ENCODE measurements at places on chromosomes 2 and 18. TPM values are rescaled to one million over a fixed set of nuclear protein-coding genes. Genes with fewer than 3 reads are reported as not detected.

DNA sequence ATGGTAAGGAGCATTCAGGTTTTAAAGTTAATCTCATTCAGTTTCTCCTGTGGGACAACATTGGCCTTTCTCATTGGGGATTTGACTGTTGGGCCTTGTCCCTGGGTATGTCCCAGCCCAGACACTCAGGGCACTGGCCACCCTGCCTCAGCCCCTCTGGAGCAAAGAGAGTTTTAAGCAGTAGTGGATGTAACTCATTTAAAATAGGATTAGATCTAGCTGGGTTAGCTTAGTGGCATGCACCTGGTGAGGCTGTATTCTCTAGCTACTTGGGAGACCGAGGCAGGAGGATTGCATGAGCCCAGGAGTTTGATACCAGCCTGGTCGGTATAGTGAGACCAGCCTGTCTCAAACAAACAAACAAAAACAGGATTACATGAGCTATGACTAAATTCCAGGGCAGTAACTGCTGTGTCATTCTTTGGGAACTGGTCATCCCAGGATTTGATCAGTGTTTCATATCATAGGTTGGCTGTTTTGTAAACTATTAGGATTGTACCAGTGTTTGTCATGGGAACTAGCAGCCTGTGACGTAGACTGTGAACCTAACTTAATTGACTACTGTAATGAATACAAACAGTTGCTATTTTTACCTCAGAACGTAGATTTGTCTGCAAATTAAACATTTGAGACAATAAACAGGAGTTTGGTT lies 12.5 kb downstream of the INPP4A start:
- DNase-seq = peak; percentile 59

- DNase-seq = no peak
These were observed 27.9 kb downstream of the GLS start for GRCh38 chr2:190908532-190908931.

- peak; percentile 34 for DNase-seq
These were observed 680 bp downstream of the CTDSP1 start for GRCh38 chr2:218400167-218400929.

GRCh38 chr2:108616318-108616717 lies 82.0 kb downstream of the LIMS1 start:
- no peak for DNase-seq

DNA sequence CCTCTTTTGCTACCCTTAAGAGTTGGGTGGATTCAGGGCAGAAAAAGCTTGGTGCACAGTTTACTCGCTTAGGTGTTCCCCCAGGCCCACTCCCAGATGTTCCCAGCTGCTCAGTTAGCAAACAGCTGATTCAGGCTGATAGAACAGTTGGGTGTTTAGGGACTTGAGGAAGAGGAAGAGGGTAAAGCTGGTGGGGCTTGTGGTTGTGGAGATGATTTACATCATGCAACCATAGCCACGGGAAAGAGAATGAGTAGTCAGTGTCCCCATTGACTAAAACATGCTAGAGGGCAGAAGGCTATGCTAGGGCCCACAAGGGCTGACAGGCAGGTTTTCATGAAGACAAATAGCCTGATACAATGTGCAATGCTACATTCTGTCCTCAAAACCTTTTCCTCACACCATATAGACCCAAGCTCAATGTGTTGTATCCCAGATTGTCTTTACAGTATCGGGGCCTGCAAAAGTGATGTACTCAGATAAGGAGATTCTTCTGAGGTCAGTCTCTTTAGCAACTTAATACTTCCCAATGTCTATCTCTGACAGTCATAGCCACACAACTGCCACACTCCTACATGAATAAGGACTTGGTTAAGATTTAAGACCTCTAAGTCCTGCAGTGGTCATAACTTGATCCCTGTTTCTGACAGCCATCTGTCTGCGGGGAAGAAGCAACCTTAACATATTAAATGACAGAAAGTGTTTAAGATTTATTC lies 15.6 kb downstream of the COLEC12 start:
- no peak for DNase-seq

- no peak for DNase-seq
These were observed 84.2 kb downstream of the SLC8A1 start for GRCh38 chr2:40367652-40368051.

DNA sequence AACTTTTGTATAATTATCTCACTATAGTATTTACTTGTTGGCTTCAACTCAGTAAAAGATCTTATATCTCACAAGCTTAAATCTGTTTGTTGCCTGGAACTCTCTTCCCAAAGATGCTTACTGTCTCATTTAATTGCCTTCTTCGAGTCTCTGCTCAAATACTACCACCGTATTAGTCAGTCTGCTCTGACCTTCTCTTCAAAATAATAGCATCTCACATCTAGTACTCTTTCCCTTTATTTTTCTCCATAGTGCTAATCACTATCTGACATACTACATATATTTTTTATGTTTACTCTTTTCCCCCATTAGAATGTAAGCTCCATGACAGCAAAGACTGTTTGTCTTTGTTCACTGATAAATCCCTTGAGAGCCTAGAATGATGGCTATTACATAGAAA lies 10.6 kb upstream of the MPP4 start:
- DNase-seq = no peak

DNA sequence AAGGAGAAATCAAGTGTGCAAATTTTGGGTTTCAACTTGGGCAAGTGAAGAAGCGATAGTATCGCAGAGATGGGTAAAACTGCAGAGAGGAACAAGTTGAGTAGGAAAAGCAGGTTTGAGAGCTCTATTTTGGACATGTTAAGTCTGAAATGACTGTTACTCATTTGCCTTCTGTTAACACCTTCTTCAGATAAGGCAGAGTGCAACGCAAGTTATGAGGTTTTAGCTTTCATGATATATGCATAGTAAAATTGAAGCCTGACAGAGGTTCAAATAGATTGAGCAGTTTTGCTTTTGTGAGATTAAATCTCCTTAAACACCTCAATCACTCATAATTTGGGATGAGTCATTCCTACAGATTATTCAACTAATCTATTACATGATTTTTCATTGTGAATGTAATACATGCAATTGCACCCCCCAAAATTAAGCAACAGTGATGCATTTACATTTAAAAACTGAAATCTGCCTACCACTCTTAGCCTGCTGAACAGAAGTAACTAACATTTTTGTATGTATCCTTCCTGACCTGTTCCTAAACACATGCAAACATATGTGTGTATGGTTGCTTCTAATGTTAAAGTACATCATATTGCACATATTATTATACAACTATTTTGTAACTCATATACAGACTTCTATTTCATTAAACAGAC lies 575.4 kb downstream of the ARHGAP15 start:
- no peak for DNase-seq

- no peak for DNase-seq
These were observed 357.1 kb upstream of the TNP1 start for GRCh38 chr2:217216982-217217381.

- no peak for DNase-seq
These were observed 1090.2 kb downstream of the SUCLG1 start for GRCh38 chr2:83368916-83369315.

DNA sequence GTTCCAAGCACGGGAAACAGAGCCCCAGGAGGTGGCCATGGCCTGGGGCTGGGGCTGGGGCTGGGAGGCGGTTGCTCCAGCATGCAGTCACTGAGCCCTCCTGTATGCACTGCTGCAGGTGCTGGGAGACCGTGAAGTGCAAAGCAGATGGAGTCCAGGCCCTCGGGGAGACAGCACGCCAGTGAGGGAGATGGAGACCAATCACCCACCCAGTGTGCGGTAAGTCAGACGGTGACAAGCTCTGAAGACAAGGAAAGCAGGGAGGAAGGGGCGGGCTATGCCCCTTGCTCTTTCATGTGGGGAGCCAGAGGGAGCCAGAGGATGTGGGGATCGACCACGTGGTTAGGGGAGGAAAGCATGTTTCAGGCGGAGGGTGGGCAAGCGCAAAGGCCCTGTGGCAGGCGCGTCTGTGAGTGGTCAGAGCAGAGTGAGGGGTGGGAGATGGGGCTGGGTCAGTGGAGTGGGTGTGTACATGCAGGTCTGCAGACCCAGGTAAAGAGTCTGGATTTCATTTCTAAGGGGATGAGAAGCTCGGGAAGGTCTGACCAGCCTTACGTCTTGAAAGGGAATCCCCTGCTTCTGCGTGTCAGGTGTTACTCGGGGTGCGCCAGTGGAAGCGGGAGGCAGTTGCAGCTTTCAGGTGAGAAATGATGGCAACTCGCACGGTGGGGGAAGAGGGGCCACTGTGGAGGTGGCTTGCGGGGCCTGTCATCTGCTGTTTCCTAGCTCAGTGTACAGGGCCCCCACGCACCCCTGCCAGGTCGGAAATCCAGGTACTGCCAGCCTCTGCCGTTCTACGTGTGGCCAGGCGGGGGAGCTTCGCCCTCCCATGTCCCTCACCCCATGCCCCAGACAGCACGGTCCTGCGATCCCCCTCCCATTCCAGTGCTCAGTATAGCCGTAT lies 19.4 kb downstream of the RRM2 start:
- peak; percentile 56 for DNase-seq

DNA sequence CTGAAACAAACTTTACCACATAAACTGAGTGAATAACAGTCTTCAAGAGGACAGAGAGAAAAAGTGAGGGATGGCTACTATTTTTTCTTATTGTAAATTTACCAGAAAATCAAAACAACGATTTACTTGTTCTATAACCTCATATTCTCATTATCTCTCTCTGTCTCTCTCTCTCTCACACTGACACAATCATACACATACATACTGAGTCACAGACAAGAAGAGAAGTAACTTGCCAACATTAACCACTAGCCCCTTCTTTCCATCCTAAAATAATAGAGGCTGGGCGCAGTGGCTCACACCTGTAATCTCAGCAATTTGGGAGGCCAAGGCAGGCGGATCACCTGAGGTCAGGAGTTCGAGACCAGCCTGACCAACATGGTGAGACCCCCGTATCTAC lies 18.2 kb downstream of the SATB2 start:
- no peak for DNase-seq

DNA sequence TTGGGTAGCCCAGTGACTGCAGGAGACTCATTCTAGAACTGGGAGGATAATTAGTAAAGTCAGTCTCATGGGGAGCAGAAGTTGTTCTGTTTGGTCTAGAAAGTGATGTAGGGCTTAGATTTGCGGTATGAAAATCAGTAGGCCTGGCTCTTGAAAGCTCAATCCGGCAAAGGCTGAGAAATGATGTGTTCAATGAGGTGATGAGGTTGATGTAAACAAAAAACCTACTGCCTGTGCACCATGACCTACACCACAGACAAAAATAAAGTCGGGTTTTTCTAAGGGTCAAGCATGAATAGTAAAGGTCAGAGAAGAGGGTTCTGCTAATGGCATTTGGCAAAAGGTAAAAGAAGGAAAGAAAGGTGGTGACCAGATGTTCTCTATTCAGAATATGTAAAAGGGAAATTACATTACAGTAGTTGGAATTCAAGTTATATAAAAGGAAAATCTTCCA lies 80.8 kb upstream of the COL5A2 start:
- peak; percentile 78 for DNase-seq

DNA sequence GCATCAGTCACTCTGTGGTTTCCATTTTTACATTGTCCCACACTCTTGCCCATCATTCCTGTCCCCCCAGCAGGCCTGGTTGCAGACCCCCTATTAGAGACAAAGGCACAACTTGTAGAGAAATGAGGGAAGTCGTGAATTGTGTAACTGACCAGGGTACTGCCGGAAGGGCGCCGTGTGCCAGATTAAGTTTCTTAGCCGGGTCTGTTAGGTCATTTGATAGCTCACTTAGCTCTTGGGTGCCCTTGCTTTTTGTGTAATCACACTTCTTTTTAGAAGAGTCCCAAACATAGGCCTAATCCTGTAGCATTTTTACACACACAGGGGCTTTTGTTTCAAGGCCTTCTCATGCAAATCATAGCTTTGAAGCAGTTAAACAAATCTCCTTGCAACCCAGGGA lies 87.2 kb downstream of the CTAGE1 start:
- no peak for DNase-seq

DNA sequence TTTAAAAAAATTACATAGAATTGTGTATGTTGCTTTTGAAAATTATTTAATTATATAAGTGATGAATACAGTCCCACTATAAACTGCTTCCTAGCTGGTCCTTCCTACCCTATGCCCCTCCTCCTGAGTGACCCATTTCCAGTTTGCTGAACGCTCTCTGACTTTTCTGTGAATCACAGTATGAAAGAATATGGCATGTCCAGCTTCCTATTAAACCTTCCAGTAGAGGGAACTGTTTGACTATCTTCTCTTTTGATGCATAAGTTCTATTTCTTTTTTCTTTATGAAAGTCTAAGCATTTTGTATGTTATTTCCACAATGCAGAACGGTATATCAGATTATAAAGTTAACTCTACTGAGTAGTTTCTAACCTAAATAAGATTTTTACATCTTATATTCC lies 41.3 kb downstream of the PSMG2 start:
- DNase-seq = peak; percentile 77

DNA sequence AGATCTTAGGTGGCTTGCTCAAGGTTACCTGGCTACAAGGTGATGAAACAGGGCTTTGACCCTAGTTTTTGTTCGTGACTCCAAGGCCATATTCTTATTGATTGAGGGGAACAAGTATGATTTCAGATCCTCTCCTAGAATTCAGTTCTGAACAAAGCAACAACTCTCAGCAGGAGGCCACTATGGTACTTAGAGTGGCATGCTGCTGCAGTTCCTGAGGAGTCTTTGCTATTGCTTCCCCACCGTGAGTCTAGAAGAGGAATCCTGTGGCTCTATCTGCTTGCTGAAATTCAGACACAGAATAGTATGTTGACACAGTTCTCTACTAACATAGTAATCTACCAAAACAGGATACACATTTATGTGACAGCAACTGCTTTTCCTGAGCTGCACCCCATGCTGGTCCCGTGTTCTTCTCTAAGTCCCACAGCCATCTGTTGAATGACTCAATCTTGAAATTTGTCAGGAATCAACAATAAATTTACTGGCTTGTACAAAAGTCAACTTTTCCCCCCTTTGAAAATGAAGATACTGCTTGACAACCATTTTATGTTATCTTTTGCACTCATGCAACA lies 4.1 kb downstream of the TGFBRAP1 start:
- DNase-seq = peak; percentile 99

DNA sequence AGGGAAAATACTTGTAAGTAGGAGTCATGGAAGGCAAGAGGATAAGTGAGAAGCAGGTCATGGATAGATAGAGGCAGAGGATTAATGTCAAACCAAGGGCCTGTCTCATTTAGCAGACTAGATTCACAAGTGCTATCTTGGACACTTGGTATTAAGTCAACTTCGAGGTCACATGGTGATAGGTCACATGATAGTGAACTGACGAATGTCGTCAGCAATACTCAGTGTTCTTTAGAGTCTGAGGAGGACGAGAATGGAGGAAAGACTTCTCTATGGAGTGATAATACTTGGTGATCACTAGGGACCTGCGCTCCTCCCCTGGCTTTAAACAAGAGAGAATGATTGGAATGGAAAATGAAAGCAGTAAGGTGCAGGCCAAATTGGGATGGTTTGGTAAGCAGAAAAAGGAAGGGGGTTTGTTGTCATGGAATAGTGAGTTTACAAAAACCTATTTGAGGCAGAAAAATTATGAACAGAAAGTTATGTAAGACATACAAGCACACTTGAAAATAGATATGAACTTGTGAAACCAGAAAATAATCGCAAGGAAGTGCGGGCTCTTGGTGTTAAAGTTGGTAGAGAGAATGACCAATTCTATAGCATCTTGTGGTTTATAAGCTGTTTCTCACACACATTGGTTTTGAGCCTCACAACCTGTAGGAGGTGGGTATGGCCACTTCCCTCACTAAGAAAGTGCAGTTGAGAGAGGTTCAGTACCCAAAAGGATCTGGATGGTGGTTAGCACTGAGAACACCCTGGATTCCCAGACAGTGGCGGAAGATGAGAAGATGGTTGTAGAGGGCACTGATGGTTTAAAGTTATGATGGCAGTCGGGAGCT lies 141.5 kb downstream of the WDSUB1 start:
- DNase-seq = no peak

- DNase-seq = no peak
These were observed 203.4 kb upstream of the ID2 start for GRCh38 chr2:8478471-8478793.

Gene KCNJ13
- total RNA-seq = not detected

Gene AGFG1
- 56.6 TPM for total RNA-seq

Gene TCF7L1
- 6.2 TPM for total RNA-seq

Gene FAM136A
- total RNA-seq = 31.1 TPM
